CD4-positive, alpha-beta T cell treated with Interferon alpha-2 for 1 hour (primary cell): ENCODE measurements at places on chromosomes 16 and 17.
A peak's percentile ranks its signal among the peaks of the same experiment; 100 is the strongest.

GRCh38 chr17:57874434-57875289 is 24.8 kb upstream of the MRPS23 start:
- no peak for DNase-seq

DNA sequence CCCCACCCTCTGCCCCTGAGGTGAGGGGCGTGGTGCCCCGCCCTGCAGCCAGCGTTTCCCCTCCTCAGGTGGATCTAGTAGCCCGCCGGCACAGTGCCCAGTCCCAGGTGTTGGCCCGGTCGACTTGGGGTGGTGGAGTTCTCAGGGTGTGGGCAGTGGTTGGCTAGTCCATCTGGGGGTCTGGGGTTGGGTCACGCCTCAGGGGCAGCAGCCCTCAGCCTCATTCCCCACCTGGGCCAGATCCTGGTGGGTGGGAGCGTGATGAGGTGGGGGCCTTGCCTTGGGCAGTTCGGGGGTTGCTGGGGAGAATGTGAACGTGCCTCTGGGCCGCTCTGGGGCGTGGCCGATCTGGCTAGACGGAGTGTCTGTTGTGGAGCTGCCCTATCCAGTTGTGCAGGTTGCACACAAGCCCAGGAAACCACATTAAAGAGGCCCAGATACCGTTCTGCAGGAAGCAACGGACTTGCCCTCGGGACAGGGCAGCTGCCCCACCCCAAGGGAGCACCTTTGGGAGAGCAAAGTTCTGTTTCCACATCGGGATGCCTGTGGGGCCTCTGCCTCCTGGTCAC is 32.0 kb downstream of the GSE1 start:
- DNase-seq = no peak

DNA sequence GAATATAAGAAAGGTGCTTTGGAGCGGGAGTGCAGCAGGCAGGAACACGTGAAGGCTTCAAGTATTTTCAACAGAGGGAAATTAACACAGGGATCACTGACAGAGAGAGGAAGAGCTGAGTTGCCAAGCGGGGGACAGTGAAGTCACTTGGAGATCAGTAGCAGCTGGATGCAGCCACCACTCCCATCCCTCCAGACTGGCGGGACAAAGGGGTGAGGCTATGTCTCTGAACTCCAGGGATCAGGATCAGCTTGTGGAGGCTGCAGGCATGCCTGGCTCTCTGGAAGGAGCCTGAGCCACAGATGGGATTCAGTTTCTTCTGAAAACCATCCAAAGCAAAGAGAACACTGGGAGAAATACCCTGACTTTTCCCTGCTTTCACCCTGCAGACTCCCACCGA is 113.7 kb upstream of the IRX3 start:
- DNase-seq = no peak

DNA sequence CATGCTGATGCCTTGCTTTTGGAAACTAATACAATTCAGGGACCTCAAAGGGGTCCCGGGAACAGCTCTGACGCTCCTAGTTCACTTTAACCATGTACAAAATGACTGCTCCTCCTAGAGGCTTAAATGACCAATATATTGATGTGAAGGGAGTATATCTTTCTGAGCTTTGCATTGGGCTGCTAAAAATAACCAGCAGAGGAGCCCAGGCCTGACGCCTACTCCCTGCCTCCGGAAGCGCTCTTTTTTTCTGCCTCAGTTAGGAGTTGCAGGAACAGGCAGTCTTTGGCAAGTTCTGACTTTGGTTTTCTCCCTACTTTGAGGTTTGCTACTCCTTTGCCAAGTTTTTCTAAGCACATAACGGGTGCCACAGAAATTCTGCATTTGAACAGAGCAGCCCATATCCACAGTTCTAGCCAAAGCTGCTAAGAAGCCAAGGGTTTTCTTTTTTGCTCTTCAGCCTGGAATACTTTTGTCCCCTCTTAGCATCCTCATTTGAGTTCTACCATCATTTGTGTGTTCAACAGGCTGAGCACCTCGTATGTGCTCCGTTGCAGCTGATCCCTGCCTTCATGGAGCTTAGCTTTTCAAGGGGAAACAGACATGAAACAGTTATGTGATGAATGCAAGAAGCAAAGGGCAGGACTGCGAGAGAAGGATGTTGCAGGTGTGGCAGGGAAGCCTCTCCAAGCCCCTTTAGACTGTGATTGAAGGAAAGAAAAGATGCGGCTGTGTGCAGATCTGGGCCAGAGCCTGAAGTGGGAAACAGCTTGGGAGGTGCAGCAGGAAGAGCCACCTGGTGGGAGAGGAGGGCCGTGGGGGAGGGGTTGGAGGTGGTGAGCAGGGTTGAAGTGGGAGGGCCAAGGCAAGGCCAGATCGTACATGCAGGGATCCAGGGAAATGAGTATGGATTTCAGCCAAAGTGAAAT is 2.8 kb upstream of the NAGPA start:
- no peak for DNase-seq

DNA sequence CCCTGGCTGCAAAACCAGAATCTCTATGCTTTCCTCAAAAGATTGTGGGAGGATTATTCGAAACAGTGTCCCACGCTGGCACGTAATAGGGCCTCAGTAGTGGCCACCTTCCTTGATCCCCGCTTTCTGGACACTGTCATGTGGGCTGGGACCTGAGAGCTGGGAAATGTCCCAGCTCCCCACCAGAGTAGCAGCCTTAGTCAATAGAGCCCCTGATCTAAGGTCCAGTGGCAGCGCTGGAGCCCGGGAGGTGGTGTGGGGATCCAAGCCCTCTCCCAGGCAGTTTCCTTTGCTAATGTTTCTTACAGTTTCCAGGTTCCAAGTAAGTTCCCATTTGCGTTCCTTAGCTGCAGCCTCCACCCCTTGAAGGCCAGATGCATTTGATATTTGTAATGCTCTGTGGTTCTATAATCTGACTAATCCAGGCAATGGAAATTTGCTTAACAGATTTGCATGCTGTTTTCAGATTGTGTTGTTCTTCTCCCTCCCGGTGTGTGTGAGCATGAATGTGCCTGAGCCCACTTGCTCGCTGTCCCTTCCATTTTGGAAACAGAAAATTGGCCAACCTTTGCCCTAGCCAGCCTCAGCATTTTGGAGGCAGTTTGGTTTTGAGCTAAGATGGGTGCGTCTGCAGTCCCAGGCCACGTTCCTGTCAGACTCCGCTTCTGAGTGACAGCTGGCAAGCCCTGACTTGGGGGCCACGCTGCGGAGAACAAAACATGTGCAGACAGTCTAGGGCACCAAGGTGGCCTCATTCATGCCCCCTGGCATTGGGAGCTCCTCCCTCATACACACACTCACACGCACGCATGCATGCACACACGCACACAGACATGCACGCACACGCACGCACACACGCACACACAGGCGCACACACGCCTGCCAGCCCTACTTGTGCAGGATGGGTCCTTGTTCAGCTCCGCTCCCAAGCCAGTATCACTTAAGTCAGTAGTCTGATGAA is 69.4 kb downstream of the CCDC182 start:
- no peak for DNase-seq

DNA sequence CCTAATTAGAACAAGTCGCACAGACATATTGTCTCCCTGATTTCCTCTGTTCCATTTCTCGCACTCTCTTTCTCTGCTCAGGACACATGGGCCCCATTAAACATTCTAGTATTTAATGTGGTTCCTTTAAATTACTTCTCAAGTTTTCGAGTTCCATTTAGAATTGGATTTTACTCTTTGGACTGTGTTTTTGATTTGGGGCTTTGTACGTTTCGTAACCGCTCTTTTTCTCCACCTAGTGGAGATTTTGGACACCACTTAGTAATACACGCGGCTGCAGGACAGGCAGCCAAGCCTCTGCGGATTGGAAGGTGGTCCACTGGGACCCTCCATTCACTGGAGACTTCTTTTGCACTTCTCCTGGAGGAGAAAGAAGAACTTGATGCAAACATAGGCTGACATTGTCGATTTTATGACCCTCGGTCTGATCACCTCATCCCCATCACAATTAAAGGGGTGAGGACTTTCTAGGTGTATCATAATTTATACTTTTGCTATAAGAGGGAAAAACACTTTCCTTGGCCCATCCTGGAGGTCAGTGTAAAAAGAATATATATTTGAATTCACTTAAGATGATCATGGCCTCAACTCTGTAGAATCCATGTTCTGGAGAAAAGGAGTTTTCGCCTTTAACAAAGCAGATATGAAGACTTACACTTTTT is 85.7 kb downstream of the NOG start:
- DNase-seq = peak; percentile 27

- no peak for DNase-seq
These were observed 23.8 kb downstream of the LITAFD start for GRCh38 chr16:8905795-8906591.

- DNase-seq = no peak
These were observed 7.1 kb downstream of the ASB16 start for GRCh38 chr17:44177640-44178039.

GRCh38 chr17:17525311-17525710 is 29.1 kb upstream of the RASD1 start:
- no peak for DNase-seq

- peak; percentile 78 for DNase-seq
These were observed at the start of gene SLC16A3 for GRCh38 chr17:82228842-82229697. TSS of gene SLC16A3 (plus strand) at chr17:82229042. CDS start at chr17:82236009, 6,967 bp downstream.
